ENCODE measurements at places on chromosomes 11 and 22.

GRCh38 chr22:19824212-19824925, 30.3 kb downstream of the GNB1L start:
- DNase-seq, result no peak

- no peak for DNase-seq
Observed at GRCh38 chr11:61417670-61418069, 12.1 kb downstream of the CPSF7 start.

- DNase-seq, result no peak
Observed at GRCh38 chr11:94020777-94021481, at the start of gene HEPHL1. Gene HEPHL1, plus strand, starts transcription at chr11:94021354. Its CDS starts 15 bp downstream, at chr11:94021369.

- DNase-seq, result no peak
Observed at GRCh38 chr11:116262370-116262769, 510.4 kb downstream of the BUD13 start.

DNA sequence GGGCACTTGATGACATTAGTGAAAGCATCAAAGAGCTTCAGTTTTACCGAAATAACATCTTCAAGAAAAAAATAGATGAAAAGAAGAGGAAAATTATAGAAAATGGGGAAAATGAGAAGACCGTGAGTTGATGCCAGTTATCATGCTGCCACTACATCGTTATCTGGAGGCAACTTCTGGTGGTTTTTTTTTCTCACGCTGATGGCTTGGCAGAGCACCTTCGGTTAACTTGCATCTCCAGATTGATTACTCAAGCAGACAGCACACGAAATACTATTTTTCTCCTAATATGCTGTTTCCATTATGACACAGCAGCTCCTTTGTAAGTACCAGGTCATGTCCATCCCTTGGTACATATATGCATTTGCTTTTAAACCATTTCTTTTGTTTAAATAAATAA, 10.6 kb downstream of the REXO2 start:
- DNase-seq, result no peak

DNA sequence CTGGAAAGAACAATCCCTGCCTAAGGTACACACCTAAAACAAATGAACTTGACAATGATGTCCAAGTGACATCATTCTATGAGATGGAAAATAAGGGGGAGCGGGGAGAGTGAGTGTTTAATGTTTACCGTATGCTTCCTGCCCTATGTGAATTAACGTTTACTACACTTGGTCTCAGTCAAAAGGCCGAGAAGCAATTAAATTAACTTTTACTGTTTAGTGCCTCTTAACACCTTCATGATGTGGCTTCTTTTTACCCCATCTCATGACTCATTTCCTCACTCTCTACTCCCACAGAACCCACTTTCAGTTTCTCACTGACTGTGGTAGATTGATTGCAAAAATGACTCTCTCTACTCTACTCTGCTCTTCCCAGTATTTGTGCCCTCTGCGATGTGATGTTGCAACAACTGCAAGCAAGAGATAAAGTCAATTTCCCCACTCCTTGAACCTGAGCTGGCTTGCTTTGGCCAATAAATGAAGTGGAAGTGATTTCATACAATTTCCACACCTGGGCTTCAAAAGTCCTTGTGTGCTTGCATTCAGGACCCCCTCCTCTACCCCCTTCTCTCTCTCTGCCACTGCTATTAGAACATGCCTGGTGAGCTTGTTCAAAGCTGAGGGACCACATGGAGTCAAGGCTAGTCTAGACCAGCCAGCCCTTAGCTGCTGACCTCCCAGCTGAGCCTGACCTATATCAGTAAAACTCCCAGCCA, 11.6 kb upstream of the ALKBH3 start:
- no peak for DNase-seq

DNA sequence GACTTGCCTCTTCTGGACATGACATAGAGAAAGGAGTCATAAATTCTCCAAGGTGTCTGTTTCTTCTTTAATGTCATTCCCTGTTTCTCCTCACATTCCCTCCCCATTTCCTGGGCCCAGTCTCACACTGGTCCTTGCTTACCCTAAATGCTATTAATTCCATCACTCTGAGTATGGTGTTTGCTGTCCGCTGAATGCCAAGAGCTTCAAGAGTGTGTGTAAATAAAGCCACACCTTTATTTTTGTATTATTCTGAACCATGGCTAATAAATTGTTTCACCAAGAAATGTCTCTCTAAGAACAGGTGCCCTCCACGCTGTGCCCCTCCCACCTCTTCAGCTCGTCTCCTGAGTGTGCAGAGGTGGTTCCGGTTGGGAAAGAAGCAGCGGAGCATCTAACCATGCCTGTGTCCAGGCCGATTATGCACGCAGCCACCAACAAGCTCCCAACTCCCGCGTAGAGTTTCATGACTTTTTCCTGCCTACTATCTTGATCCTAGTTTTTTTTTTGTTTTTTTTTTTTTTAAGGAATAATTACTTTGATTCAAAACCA, 8.6 kb downstream of the TMEM121B start:
- no peak for DNase-seq

DNA sequence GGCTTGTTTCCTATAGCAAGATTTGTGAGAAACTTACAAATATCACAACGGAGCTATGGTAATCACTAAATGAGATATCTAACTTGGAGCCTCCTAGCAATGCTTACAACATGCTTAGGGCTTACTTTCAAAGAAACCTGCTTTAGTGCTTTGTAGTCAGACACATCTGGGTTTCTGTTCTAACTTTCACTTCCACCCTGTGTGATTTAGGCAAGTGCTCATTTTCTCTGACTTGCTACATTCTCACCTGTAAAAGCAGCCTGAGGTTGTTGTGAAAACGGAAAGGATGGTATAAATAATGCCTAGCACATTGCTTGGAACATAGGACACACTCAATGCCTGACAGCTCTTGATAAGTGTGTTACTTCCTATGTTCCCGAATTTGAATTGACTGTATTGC, 45.6 kb downstream of the LRRC4C start:
- DNase-seq, result no peak

DNA sequence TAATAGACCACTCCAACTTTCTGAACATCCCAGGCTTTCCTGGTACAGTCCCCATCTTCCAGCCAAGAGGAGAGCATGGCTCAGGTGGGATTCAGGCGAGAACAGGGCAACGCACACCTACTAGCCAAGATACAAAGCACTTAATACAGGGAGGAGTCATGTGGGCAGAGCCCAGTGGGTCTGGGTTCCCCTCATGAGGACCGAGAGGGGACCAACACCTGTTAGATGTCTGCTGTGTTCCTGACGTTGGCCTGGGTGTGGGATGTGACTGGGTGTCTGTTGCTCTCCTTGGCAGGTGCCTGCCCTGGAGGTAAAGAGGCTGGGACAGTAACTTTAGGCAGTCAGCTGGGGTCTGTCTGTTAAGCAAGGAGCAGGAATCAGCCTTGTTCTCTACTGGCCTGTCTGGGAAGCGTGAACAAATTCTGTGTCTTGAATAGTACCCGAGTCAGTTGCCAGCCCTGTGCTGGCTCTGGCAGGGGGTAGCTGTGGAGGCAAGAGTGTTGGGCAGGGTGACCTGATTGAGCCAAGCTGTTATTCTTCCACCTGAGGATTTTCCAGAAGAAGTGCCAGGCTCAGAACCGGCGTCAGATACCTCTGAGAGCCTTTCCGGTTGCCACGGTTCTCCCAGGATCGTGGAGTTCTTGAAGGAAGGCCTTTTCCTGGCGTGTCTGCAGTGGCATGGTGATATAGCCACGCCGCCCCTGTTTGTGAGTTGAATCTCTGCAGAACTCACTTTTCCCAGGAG, 56.3 kb downstream of the BCR start:
- DNase-seq, result no peak

DNA sequence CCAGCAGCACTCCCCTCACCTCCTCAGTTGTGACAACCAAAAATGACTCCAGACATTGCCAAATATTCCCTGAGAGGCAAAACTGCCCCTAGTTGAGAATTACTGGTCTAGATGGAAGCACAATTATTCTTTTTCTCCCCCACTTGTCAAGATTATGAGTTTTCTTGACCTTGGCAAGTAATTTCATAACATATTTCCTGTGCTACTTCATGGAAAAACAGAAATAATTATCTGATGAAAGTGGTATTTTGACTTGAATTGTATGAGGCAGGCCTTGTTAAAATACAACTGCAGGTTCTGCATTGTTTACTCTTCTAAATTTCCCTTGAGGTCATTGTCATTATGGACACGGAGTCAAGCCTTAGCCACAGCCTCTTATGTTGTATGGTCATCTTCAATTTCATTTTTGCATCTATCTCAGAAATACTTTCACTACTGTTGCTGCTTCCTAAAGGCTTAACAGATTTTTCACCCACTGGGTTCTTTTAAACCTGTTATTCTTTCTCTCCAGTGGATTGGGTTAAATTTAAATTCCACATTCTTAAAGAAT, 32.2 kb upstream of the LDLRAD3 start:
- no peak for DNase-seq

DNA sequence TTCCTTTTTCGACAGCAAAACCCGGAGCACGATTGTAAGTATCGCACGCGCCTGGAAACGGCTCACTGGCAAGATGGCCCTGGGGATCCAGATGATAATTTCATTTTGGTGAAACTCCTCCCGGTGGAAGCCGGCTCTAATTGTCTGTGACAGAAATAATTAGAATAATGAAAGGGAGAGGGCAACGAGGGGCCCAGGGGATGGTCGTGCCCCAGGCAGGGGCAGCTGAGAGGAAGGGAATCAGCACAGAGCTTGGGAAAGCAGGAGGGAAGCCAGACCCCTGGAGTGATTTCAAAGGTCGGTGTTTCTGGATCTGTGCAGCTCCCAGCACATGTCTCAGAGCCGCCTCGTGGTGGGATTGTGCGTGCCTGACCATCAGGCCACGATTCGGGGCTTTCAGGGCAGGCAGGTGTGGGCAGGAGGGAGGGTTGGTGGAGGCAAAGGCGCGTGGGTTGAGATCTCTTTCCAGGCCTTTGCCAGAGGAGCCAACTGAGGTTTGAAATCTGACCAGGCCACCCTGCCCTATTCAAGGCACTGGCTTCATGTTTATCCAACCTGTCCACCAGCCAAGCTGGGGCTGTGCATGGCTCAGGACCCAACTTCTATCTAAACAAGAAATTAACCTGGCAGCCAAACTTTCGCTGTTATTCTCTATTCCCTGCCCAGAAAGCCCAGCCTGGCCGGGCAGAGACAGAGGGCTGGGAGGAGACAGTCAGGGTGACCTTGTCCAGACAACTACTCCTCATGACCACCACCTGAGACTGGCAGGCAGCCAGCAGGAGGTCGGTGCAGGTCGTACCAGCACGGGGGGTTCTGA, 27.8 kb downstream of the ANO1 start:
- DNase-seq, result no peak

DNA sequence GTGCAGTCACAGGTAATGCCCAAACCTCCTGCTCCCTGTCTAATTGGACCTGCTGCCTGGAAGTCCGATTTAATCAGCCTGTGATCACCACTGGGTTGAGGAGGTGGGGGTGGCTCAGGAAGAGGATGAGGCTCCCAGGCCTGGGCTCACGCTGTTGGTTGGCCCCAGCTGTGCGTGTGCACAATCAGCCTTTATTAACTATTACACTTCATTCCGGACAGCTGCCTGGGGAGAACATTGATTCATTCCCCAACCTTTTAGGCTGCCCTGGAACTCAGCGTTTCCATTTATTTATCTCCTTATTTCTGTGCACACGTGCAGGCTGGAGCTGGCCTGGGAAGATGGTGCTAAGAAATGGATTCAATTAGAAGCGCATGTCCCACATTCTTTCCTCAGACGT, 123.4 kb downstream of the DSCAML1 start:
- DNase-seq, result no peak

GRCh38 chr11:15157181-15157580, 42.5 kb downstream of the INSC start:
- no peak for DNase-seq

DNA sequence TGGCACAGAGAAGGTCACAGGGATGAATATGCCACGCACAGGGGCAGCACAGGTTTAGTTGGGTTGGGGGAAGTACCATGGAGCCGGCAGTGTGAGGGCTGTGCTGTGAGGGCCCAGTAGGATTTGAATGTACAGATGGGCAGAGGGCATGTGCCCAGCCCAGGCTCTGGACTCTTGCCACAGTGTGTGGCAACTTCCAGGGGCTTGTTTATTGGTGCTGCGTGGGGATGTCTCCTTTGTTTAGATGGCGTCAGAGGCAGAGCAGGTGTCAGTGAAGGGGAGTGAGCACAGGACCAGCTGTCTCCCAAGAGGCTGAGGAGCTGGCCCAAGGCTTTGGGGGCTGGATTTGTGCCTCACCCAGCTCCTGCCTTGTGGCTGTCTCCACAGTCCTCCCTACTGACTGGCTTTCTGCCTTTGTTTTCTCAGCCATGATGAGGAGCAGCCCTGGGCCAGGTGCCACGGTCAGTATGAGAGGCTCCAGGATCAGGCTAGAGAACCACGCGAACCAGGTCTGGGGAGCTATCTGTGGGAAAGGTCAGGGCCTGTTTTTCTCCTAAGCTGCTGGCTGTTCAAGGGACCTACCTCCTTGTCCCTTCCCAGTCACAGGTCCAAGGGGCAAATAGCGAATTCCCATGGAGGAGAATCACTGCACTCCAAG, 21.9 kb downstream of the SUN2 start:
- no peak for DNase-seq

DNA sequence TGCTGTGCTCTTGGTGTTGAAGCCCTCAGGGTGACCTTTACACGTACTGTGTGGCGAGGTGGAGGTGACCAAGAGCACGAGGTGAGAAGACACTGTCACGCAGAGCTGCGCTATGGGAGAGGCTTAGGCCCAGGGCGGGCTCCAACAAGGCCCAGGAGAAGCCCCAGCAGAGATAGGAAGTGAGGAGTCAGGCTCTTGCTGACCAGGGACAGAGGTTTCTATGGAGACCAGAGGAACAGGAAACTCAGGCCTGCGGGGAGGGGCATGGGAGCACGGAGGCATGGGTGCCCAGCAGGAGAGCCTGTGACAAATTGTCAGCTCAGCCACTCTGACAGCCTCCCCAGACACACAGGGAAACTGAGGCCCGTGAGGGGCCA, 15.8 kb downstream of the DGKZ start:
- DNase-seq, result no peak

GRCh38 chr22:19111140-19111539, 11.1 kb downstream of the DGCR2 start:
- DNase-seq, result no peak

DNA sequence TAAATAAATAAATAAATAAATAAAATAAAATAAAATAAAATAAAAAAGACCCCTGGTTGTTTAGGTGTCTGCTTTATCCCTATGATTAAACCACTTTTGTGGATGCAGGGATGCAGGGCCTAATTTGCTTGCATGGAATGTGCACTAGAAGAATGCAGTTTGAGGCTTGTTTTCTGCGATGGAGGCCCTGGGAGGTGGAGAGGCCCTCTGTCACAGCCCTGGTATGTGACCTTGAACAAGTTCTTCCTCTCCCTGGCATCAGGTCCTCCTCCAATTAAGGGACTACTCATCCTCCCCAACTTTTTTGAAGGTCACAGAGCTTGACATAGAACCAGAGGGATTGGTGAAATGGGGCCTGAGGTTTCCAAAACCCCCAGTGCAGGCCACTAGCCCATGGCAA, 22.7 kb downstream of the KCNJ4 start:
- no peak for DNase-seq

- no peak for DNase-seq
Observed at GRCh38 chr22:27533105-27533745, 268.3 kb downstream of the MN1 start.

DNA sequence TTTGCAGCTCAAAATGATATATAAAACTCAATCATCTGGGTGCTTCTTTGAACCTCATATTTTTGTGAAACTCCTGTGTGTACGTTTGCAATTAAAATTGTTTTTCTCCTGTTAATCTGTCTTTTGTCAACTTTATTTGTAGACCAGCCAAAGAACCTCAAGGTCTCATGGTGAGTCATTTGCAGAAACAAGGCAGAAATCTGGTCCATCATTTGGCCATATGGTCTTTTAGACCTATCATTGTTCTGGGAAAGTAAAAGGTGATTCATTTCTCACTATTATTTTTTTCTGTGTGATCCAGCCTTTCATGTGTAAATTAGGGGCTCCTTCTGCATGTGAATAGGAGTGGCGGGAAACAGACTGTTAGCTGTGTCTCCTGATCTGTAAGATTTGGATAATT, 399.1 kb upstream of the DDI1 start:
- no peak for DNase-seq

All from T-cell (primary cell).